ENCODE measurements at places on chromosomes 11 and 22.

GRCh38 chr11:10310301-10310841, 5.5 kb downstream of the ADM start:
- DNase-seq: no peak

DNA sequence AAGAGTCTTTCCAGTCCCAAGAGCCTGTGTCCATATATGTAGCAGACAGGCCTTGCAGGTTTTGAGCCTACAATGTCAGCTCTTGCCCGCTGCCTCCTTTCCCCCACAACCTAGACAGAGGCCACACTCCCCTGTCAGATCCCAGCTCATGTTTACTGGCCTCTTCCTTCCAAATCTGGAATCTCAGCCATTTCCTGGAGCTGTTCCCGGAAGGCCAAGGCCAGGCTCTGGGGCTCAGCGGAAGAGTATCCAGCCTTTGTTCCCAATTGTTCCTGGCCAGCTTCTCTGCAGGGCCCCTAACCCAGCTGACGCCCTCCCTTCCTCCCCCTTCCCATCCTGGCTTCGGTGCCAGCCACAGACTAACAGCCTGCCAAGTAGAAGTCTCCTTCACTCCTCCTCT, 1.0 kb upstream of the ROBO4 start:
- DNase-seq: peak; percentile 89

DNA sequence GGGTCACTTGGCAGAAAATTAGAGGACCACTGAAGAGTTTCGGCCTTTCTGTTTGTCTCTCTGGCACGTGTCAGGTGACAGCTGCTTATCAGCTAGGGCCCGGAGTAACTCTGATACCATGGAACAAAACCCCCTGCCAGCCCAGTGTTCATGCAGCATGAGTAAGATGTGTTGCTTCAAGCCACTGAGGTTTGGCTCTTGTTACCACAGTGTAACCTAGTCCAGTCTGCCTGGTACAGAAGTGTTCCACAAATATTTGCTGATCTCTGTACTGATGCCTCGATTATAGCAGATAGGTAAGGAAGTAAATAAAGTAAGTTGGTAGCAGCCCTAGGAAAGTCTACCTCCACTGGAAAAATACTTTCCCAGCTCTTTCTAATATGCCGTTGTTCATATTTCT, 20.5 kb upstream of the ETS1 start:
- DNase-seq: no peak

DNA sequence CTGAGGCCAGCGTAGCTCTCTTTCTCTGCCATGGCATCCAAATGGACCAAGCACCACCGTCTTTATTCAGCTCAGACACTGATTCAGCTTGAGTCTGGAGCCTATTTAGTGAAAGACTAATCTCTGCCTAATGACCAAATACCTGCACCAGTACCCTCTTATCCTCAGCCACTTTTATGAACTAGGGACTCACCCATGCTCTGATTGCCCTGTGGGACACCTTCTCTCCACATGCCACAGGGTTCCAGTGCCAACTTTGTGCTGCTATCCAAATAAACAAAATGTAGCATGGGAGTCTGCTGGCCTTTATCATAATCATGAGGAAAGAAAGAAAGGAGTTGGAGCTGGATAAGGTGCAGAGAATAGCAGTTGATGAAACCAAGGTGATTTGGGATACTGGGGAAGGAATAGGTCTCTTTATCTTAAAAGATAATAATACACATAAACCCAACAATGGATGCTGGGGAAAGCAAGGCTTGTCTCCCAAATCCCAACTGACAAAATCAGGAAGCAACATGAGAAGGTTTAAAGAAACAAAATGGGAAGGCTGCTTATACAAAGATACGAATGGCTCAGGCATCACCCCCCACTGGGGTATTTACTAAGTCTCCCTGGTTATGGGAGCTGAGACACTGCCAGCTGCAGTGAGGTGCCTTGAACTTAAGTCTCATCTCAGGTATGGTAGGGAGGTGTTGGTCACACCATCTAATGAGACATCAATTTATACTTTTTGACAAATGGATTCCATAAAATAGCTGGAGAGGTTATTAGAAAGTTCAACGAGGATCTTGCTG, 63.3 kb downstream of the SYT9 start:
- DNase-seq: no peak

GRCh38 chr22:23888615-23889401, 5.4 kb upstream of the MIF start:
- peak; percentile 55 for DNase-seq

DNA sequence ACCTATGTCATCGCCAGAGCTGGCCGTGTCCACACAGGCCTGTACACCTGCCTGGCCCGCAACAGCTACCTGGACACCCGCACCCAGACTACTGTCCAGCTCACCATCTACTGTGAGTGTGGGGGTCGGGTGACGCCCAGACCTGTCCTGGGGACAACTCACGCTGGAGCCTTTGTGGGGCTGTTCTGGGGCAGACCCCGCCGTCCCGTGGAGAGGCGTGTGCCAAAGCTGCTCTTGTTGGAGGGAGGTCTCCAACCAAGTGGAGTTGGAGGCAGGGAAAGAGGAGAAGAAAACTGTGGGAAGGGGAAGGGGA, 4.3 kb downstream of the VSIG10L2 start:
- DNase-seq: no peak

- peak; percentile 15 for DNase-seq
Measured at GRCh38 chr11:127493330-127494022, 492.9 kb upstream of the KIRREL3 start.

- DNase-seq: no peak
Measured at GRCh38 chr11:95674657-95675358, 114.8 kb downstream of the FAM76B start.

- DNase-seq: no peak
Measured at GRCh38 chr11:69034123-69034867, 14.4 kb upstream of the TPCN2 start.

GRCh38 chr11:16356761-16357393, 531 bp upstream of the SOX6 start:
- DNase-seq: no peak

- DNase-seq: peak; percentile 25
Measured at GRCh38 chr11:72589802-72590761, 84.1 kb downstream of the PDE2A start.

DNA sequence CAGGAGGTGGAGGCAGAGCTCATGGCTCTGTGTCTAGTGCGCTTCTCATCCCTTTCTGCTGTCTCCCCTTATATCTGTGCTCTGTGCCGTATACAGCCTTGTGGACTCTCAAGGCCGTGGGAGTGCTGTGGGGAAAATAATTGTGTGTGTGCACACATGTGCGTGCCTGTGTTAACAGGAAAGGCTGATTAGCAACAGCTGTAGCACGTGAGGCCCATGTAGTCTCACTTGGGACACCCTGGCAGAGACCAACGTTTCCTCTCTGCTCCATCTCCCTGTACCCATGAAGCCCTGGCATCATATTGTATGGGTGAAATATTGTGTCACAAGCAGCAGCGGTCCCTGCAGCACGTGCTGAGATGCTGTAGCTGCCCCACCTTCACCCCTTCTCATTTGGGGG, 109.3 kb downstream of the LRRC32 start:
- no peak for DNase-seq

DNA sequence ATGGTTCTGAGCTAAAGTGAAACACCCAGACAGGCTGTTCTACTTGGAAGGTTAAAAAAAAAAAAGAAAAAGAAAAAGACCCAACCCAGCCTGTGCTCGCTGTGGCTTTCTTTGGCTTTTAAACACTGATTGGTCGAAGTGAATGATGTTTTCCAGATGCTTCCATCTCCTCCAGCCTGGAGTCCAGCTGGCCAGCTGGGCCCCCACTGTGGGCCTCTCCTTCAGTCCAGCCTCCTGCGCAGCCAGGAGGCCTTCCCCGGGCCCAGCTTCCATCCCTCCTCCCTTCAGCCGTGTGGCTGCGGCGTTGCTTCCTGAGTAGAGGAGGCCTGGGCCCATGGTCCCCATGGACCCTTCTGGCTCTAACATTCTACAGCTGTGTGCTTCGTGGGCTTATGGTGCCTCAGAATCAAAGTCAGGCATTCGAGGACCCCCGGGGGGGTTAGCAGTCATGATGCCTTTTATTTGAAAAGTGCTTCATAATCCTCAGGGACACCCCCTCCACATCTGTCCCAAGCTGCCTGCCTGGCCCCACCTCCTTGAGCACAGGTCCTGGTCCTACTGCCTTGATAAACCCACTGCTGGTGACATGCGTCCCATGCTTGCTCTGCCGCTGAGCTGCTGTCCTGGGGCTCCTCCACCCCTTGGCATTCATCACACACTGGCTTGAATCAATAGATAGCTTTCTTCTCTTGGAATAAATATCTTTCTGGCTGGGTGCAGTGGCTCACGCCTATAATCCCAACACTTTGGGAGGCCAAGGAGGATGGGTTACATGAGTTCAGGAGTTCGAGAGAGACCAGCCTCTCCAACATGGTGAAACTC, 42.2 kb upstream of the FBLN1 start:
- no peak for DNase-seq

- peak; percentile 97 for DNase-seq
Measured at GRCh38 chr22:36541831-36542411, 13.0 kb upstream of the EIF3D start.

- no peak for DNase-seq
Measured at GRCh38 chr11:134667175-134667500, 255.1 kb upstream of the B3GAT1 start.

DNA sequence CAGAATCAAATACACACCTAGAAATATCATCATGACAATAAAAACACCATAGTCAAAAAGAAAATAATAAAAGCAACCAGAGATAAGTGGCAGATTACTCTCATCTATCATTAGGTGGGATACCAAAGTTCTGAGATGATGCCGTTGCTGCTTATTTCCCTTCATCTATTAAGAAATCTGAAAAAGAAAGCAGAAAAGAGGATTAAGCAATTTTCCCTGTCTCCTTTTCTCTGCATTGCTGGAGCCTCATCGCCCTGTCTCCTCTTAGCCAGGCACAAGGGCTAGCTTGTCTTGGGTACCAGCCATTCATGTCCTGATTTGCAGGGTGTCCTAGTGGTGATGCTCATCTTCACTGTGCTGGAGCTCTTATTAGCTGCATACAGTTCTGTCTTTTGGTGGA, 3.9 kb upstream of the MS4A14 start:
- DNase-seq: no peak

DNA sequence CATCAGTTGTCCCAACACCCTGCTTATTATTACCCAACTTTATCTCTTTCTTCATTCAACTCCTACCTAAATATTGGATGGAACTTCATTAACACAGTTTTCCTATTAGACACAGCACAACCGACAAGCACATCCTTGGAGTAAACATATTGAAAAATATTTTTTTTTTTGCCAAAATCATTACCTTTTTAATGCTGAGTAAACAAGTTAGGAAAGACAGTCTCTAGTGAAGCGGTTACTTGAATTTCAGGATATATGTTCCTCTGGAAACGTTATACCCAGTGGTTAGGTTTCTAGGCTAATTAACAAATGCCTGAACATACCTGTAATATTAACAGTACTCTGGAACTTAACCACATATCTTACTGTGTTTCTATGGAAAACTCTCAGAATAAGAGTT, 11.4 kb downstream of the SESN3 start:
- DNase-seq: no peak

DNA sequence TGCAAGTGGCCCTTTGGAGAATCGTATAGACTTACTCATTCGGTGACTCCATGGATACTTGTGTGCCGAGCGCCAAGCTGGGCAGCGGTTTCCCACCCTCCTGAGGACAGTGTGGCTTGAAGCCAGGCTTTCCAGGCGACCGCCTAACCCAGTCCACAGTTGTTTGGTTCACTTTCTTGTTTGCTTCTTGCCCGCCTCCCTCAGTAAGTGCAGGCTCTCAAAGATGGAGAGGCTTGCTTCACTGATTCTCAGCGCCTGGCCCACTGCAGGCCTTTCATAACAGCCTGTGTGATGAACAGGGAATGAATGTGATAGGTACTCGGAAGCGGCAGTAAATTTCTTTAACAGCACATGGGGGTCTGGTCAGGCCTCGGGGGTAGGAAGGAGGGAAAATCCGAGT, 11.2 kb upstream of the MDK start:
- no peak for DNase-seq

- DNase-seq: no peak
Measured at GRCh38 chr11:19817870-19818269, 105.2 kb downstream of the NAV2 start.

DNA sequence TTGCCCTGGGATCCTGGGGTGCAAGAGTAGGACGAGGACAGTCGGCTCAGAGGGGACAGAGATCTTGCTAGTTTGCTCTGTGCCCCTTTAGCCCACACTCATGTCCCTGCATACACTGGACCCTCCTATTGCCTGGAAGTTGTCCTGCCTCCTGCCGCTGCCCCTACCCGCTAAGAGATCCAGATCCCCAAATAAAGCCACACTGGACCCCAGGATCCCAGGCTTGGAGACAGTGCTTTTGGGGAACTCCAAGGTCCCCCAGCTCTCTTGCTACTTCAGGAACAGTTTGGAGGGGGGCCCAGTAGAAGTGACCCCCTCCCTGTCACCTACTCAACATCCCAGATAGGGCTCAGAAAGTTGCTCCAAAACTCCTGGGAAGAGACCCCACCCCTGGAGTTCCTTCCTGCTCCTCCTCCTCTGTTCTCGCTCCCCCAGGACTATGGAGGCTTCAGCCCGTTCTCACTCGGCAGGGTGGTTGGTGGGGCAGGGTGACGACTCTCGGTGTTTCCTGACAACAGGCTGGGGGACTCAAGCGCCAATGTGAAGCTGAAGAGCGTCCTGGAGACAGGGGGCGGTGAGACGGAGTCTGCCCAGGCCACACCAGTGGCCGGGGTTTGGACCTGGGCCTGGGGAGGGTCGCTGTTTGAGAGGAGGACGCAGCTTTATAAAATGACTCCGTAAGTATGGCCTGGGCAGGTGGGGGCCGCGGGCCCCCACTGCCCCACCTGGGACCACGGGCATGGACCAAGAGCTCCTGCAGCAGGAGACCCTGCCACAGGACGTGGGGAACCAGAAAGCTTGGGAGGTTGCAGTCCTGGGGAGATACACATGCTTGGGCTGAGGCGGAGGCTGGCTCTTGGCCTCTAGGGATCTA, 19.2 kb upstream of the TUB start:
- DNase-seq: no peak

- no peak for DNase-seq
Measured at GRCh38 chr22:50178871-50179869, 6.5 kb upstream of the TRABD start.

GRCh38 chr11:59776210-59777066, 21.3 kb downstream of the STX3 start:
- peak; percentile 88 for DNase-seq

DNA sequence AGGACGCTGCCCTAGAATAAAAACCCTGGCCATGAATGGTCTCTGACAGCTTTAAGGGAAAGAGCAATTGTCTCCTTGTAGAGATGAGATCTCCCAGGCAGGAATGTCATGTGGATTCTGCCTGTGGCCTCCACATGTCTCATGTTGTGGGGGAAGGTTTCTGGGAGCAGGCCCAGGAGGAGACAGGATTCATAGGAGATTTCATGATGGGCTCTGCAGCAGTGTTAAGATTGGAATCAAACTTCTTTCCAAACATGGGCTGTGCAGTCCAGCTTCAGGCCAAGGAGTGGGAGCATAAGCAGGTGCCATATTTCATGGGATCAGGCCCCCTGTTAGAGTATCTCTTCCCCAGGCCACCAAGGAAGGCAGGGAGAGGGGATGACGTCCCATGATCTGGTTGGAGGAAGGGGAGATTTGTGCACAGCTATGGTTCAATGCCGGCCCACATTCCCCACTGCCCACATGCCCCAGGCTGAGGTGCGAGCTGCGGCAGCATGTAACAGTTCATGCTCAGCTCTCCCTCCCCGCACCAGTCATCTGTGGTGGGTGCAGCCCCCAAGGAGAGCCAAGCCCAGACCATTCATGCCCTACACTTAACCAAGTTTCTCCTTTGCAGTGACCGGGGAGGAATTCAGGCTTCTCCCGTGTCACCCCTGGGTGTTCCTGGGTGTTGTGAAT, 42.5 kb downstream of the LMO1 start:
- DNase-seq: no peak

- DNase-seq: no peak
Measured at GRCh38 chr11:60502221-60502775, 9.7 kb downstream of the MS4A12 start.

All from HT1080 (cell line).